Lung (tissue), 17 donors: ENCODE measurements at places on chromosomes 1 and 21.
A peak's percentile ranks its signal among the peaks of the same experiment; 100 is the strongest.

DNA sequence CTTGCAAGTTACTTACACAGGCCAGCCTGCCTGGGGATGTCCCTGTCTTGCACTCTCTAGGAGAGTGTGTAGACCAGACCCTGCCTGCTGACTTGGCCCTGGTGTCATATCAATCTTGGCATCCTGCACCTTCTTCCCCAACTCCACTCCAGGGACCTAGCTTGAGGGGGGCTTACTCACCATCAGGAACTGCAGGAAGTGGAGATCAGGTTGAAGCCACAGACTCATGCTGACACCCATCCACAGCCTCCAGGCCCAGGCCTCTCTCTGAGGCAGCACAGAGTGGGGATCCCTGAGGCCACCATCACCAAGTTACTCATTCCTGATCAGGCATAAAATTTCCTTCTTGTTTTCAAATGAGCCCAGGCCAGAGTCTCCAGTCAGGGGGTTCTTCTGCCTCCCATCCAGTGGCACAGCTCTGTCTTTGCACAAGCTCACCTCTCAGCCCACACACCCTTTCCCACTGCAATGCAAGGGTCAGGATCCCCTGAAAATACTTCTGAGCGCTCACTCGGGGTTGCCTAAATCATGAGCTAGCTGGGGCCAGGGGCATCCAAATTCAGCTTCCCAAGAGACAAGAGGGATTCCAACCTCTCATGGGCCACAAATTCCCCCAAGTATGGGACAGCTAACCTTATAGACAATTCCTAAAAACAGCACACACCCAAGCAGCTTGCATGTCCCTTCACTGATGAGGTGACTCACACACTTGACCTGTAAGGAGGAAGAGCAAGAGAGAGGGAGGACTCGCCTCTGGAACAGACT lies 33.5 kb downstream of the CSMD2 start:
- no peak for DNase-seq

DNA sequence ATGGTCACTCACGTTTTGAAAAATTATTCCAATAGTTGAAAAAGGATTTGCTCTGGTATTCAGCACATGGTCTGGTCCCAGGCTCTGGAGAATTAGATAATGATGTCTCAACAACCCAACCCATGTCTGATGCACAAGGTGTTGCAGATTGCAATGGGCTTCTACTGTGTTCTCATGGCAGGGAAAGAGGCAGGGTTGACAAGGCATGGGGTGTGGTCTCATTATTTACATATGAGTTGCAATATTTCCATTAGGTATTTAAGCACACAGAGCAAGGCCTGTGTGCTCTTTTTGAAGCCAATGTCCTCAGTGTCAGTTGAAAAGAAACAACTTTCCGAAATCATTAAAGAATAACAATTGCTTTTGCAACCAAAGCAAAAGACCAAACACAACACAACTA lies 381.9 kb upstream of the PBX1 start:
- DNase-seq = no peak

GRCh38 chr1:227961651-227962466 lies 14.1 kb upstream of the WNT9A start:
- peak; percentile 7 for DNase-seq

GRCh38 chr1:8639148-8639547 lies 178.3 kb downstream of the RERE start:
- DNase-seq = no peak

DNA sequence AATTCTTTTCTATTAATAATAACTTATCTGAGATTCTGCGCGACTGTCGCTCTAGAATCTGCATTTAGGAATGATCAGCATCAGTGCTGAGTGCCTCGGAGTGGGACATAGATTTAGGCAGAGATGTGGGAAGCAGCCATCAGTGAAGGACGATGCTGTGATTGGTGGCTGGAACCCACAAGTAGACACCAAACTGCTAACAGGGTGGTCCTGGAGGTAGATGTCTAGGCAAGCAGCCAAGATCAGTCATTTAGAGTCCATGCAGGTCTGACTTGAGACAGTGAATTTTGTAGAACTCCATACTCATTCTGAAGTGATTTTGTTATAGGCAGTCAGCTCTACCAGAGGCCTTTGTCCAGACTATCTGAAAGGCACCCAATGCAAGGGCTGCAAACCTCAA lies 51.8 kb upstream of the LYST start:
- DNase-seq = no peak

DNA sequence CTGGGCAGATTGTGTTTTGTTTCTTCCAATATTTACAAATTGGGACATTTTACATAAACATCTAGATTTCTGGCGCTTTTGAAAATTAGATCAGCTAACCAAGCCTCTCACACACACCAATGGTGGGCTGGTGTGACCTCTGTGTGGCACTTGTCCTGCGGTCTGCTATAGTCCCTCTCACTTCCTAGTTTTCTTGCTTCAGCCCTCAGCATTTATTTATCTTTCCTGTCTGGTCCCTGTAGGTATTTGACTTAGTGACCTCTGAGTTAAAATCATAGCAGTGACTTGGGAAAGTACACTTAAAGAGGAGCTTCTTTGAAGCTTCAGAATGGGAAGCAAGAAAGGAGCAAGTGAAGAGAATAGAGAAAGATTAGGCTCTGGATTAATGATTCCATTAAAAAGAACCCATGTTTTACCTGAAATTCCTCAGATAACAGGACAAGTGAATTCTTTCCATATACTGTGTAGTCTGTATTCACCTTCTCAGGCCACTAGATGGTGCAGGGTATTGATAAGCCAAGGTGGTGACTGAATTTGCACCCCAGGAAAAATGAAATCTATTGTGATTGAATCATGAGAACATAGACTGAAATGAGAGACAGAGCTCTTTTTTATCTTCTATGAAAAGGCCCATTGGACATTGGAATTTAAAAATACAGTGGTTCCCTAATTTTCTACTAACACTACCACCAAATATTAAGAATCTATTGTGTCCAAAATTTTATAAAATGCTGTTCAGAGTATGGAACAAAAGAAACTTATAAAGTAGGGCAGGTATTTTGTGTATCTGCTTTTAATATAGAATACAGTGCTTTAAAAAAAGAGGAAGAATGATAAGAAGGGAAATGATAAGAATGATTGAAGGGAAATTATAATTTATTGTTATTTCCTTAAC lies 7.1 kb upstream of the DIPK1A start:
- DNase-seq = no peak

- no peak for DNase-seq
Observed at GRCh38 chr1:29186707-29187106, 5.0 kb upstream of the SRSF4 start.

DNA sequence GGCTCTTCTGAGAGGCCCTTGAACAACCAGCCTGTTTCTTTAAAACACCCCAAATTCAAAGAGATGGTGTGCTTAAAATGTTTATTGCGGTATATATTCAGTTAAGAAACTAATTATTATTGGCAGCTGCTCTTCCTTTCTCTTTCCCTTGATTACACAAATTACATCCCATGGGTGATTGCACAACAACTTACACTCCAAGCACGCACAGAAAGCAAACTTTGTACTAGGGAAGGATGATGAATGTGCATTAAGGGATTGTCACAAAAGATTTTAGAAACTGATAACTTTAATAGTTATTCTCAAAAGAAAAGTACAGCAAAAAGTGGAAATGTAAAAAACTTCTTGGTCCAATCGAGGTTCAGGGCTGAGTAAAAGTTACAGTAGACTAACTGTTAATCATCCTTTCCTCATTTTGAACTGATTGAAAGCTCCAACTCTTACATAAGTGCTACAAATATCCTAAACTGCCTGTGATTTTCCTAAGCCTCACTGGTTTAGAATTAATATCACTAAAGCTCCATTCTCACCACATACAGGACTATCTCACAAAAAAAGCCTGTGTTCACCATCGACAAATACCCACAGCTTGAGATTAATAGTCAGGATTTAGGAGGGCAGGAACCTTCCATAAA lies 153.4 kb downstream of the TTLL7 start:
- peak; percentile 42 for DNase-seq

DNA sequence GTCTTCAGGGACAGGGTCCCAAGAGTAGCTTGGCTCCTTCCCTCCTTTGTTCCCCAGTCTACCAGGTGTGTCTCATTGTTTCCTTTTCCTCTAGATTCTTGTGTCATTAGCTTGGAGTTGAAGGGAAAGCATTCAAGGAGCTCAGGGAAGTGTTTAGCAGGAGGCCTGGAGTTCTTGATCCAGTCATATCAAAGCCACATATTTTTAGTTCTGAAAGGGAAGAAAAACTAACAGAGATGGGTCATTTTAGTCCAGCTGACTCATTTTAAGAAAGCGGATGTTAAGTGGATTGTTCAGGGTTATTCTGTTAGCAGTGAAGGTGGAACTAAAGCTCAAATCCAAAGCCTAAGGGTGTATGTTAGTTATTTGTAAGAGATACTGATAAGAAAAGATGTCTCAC lies 721 bp downstream of the C1orf54 start:
- DNase-seq = no peak
